Stimulated activated CD4-positive, alpha-beta T cell treated with anti-CD3 and anti-CD28 coated beads, Interleukin-15, amount 100 ng/mL, for 1 hour (primary cell): ENCODE measurements at places on chromosomes 2 and 18.

DNA sequence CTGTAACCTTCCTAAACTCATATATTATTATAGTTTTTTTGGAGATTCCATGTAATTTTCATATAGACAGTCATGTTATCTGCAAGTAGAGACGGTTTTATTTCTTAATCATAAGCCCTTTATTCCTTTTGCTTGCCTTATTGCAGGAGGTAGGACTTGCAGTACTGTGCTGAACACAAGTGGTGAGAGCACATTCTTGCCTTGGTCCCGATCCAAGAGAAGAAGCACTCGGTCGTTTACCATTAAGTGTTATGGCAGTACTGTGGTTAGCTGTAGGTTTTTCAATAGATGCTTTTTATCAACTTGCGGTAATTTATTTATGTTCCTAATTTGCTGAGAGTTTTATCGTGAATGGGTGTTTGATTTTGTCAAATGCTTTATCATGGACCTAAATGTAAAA lies 305.7 kb downstream of the DYSF start:
- DNase-seq: no peak

GRCh38 chr2:224820283-224820991 lies 104.3 kb upstream of the CCDC195 start:
- DNase-seq: no peak

GRCh38 chr2:3876685-3877084 lies 173.3 kb downstream of the DCDC2C start:
- no peak for DNase-seq

- DNase-seq: no peak
These were observed 5.9 kb downstream of the CCDC121 start for GRCh38 chr2:27622921-27623384.

DNA sequence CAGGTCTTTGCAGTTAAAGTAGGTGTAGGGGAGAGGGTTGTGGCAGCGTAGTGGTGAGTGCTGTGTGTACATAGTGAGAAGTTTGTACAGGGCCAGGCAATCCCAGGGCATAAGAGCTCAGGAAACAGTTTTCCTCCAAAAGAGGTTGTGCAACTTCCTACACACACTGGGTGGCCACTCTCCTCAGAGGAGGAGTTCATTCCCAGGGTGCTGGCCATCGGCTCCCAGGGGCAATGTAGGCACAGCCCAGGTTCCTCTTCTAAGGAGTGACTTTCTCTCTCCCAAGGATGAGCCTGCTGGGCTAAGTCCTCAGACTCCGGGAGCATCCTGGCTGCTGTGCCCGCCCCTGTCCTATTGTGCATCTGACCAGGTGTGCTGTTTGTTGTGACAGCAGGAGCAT lies 3.0 kb downstream of the ACOXL start:
- no peak for DNase-seq

DNA sequence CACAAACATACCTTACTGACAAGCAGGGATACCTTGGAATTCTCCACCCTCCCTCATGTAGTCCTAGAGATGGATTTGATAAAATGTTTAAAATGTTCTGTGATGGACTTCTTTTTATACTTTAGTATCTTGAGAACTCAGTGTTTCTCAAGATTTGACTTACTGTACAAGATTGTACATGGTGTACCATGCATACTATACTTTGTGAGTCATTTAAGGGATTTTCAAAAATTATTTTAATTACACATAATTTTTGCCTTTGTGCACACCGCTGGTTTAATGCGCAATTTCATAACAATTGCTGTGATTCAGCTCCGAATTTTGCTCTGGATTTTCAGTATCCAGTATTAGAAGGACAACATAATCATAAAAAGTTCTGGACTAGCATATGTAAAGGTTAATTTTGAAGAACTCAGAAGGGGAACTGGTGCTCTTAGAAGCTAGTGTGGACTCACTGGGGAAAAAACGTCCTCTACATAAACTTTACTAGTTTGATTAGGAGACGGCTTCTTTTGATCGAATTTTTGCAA lies 78.6 kb upstream of the ACSL3 start:
- DNase-seq: no peak

DNA sequence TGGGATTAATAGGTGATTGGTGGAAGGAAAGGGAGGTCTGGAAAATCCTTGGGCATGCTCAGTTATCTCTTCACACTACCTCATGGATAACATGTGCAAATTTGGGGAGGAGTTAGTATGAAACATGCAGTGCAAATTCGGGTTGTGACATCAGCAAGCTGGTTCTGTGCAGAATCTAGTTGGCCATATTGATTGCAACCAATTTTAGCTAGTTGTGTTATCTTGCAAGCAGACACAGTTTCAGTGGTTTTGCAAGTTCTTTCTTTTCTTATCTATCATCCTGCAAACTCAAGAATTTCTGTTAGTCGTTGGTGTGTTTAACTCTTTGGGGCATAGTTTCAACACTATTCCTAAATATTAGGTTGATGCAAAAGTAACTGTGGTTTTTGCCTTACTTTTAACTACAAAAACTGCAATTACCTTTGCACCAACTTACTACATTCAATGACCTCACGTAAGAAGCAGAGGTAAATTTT lies 135.4 kb downstream of the PTH2R start:
- no peak for DNase-seq

GRCh38 chr2:7115906-7116305 lies 198.7 kb downstream of the RNF144A start:
- DNase-seq: no peak

- DNase-seq: no peak
These were observed 21.8 kb downstream of the PDE1A start for GRCh38 chr2:182404975-182405561.

DNA sequence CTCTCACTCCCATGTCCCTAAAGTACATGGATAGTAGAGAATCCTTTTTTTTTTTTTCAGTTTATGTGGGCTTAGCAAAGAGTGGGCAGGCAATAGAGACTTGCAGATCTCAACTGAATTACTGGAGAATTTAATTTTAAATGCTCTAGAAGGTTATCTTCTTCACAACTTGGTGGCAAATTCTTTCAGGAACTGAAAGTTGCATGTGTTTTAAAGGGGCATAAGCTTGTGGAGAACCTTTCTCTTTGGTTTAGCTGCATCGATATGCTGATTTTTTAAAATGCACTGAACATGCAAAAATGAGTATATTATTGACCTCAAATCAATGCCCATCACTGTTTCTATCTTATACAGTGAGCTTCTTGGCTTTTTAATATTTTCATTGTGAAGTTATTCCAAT lies 24.9 kb upstream of the GALNT3 start:
- DNase-seq: no peak

DNA sequence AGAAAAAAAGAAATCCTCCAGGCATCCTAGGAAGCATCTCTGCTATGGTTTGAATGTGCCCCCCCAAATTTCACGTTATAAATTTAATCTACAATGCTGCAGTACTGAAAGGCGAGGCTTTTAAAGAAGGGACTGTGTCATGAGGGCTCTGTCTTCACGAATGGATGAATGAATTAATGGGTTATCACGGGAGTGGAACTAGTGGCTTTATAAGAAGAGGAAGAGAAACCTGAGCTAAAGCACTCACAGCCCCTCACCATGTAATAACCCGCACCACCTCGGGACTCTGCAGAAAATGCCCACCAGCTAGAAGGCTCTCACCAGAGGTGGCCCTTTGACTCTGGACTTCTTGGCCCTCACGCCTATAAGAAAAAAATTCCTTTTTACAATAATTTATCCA lies 27.6 kb downstream of the RNU4ATAC start:
- no peak for DNase-seq

DNA sequence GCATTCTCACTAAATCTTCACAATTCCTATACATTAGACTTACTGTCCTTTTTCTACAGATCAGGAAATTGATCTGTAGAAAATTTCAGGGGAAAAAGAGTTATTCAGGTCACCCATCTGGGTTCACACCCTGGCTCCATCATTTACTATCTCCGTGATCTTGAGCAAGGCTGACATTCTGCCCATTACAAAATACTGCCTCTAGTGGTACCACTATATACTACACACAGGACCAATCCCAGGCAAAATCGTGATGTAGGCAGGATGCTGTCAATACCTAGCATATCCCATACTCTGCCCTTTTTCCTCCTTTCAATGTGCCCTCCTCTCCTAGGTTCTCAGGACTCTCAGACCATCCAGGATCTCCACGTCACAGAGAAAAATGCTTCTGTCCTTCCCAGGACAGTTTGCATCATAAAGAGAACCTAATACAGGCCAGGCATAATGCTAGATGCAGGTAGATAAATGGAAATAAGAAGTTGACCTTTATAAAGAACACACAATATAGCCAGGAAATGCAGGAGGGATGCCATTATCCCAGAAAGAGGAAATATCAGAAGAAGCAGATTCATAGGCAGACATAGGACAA lies 101.9 kb downstream of the CDH20 start:
- DNase-seq: no peak

DNA sequence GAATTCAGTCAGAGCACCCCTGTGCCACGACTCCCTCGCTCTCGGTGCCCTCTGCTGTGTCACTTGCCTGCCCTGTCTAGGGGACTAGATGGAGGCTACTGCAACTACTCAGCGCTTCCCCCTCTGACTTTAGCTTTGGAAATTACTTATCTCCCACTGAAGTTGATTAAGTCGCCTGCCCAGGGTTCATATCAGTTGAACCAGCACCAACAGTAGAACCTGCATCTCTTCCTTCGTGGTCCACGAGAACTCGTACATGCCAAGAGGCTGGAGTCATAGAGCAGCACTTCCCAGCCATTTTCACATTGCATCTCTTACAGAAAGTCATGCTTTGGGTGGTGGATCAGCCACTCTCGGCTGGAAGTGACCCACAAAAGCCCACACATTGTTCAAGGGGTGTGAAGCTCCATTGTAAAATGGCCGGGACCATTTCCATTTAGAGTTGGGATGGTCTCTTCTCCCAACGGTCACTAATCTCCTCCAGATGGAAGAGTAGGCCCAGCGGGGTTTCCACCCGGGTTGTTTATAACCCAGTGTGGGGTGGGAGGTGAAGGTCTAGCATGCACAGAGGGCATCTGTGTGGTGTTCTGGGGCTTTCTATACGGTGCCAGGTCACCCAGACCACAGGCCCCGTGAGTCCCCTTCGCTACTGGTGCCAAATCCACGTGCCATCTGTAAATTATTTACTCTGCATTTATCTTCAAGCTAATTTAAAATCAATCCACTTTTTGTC lies 38.0 kb downstream of the STEAP3 start:
- no peak for DNase-seq

DNA sequence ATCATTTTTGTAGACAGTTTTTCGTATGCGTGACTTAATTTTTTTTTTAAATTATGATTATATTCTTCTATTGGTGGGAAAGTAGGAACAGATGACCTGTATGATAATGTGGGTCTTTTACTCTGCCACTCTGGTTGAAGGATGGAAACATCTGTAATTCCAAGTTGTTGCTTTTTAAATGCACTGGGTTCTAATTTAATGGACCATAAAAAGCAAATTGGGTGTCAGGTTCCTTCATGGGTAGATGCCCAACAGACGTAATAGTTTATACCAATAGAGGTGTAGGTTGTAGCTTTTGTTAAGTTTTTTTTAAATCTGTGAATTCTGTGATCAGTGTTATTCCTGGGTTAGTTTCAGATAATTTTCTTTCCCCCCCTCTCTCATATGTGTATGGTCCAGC lies 117.6 kb downstream of the MAP4K4 start:
- DNase-seq: no peak

- DNase-seq: no peak
These were observed 38.3 kb downstream of the TMEM17 start for GRCh38 chr2:62467475-62468321.

DNA sequence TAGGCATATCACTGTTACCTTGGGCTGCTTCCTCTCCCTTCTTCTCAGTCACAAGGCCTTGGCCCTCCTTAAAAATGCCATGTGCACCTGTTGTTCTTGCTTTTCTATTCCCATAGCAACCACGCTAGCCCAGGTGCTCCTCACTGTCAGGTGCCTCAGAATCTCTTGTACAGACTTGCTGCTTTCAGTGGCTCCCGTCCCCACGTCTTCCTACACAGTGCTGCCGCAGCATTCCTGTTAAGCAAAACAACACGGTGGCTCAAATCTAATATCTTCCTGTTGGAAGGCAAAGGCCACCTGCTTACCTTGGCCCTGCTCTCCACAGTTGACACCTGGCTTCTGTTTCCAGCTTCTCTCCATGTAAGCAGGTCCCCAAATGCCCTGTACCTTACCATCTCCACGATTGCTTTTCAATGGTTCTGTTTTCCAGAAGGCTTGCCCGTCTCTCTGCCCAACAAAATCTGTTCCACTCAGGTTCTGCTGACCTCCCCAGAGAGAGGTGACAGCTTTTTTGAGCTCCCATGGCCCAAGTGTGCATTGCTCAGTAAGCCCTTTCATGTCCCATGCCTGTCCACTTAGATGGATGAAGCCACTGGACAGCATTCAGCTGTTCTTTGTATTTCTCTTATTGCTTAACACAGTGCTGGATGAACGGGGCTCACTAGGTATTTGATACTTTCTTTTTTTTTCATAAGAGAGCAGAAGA lies 240.4 kb downstream of the PRKCE start:
- DNase-seq: no peak

DNA sequence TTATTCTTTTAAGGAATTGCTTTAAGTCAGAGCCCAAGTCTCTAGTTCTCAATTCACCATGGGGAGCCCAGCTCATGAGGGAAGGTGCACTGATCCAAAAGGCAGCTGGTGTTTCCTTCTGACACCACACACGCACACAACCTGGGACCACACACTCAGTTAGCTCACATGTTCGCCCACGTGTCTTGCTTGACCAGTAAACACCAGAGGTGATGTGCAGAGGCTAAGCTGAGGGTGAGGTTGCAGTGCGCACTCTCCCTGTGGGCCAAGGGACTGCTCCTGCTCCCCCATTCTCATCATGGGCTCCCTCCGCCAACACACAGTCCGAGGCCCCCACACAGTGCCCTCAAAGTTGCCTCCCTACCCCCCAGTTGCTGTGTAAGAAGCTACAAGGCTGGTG lies 70.8 kb upstream of the BZW1 start:
- DNase-seq: no peak

GRCh38 chr2:127092306-127092705 lies 14.6 kb downstream of the BIN1 start:
- DNase-seq: no peak
